ENCODE measurements at places on chromosomes 7 and 10.

GRCh38 chr7:1810521-1810920, 140.4 kb downstream of the ELFN1 start:
- no peak for DNase-seq

DNA sequence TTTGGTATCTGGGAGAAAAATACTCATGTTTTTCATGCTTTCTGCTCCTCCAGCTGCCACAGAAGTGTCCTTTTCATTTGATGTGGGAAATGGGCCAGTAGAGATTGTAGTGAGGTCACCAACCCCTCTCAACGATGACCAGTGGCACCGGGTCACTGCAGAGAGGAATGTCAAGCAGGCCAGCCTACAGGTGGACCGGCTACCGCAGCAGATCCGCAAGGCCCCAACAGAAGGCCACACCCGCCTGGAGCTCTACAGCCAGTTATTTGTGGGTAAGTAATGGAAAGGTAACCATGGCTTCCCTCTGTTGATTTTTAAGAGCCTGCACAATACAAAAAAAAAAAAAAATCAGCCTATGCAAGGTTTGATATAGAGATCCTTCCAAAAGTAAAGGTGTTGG, 443.1 kb upstream of the C7orf33 start:
- DNase-seq = no peak

GRCh38 chr10:103890194-103890658, 27.8 kb downstream of the STN1 start:
- DNase-seq = no peak

DNA sequence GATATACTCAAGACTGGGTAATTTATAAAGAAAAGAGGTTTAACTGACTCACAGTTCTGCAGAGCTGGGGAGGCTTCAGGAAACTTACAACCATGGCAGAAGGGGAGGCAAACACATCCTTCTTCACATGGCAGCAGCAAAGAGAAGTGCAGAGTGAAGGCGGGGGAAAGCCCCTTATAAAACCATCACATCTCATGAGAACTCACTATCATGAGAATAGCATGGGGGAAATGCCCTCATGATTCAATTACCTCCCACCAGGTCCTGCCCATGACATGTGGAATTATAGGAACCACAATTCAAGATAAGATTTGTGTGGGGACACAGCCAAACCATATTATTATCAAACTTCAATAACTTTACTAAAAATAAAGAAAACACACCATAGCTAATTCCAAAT, 30.4 kb upstream of the JAZF1 start:
- no peak for DNase-seq

DNA sequence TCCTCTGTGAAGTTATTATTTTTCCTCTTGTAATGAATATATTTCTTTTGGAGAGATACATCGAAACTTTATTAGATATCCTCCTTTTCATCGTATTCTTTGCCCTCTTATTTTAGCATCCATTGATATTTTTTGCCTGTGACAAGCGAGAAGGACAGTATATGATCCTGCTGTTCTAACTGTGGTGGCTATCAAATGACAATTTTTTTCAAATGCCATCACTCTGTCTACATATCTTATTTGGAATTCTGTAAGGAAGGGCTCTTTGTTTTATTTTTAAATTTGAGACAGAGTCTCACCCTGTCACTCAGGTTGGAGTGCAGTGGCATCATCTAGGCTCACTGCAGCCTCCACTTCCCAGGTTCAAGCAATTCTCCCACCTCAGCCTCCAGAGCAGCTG, 128.5 kb downstream of the LYZL1 start:
- DNase-seq = no peak

GRCh38 chr7:101618207-101618839, 10.8 kb downstream of the MYL10 start:
- DNase-seq = no peak

DNA sequence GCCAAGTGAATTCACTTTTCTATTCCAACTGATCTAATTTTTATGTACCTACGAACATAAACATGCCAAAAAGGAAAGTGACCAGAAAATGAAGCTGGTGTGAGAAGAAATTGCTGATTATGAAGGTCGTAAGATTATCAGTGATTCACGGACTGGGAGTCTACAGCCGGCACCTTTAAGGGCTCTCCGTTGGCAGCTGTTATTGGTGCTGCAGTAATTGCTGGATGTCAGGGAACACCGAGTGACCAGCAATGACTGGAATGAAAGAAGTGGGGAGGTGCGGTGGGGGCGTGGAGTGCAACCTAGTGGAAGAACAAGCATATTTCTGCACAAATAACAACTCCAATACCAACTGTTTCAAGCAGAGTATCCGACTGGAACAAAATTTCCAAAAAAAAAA, 109.8 kb upstream of the TARP start:
- DNase-seq = no peak

DNA sequence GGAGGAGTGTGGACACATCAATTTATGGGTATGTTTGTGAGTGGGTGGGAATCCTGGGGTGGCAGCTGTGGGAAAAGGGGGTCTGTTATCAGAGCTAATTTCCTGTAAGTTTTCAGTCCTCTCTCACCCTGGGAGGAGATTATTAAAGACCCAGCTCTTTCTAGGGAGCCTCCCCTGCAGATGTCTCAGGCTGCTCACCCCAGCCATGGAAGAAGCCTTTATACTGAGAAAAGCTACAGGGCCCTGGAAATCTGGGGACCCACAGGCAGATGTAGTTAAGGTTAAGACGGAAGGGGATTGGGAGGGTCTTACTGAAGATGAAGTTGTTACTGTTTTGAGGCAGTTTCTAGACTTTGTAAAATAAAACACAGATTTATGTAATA, 4.6 kb downstream of the ZNF680 start:
- no peak for DNase-seq

DNA sequence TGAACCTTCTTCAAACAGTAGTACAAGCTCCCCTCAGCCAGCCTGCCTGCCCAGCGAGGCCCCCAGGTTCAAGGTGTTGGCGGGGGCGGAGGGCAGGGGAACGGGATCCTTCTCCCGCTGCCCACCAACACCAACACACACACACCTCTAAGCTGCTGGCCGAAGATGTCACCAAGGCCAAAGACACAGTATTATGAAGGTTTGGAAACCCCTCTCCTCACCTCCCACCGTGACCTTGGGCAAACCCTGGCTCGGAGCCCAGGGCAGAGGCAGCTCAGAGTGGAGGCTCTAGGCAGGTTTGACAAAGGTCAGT, 49.4 kb upstream of the GTF2IRD1 start:
- DNase-seq = no peak

GRCh38 chr10:15570738-15571339, 148.9 kb downstream of the ITGA8 start:
- DNase-seq = no peak

DNA sequence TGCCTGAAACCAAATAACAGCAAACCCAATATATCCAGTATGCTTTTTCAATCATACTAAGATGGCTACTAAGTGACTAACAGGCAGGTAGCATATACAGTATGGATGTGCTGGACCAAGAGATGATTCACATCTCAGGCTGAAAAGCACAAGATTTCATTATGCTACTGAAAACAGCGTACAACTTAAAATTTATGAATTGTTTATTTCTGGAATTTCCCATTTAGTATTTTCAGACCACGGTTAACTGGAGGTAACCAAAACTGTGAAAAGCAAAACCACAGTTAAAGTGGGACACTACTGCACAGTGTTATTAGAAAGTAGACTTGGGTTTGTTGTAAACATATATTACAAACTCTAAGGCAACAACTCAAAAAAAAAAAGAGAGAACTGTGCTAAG, 91.5 kb downstream of the KMT2C start:
- no peak for DNase-seq

GRCh38 chr10:241966-242643, 106.8 kb downstream of the ZMYND11 start:
- DNase-seq = no peak

DNA sequence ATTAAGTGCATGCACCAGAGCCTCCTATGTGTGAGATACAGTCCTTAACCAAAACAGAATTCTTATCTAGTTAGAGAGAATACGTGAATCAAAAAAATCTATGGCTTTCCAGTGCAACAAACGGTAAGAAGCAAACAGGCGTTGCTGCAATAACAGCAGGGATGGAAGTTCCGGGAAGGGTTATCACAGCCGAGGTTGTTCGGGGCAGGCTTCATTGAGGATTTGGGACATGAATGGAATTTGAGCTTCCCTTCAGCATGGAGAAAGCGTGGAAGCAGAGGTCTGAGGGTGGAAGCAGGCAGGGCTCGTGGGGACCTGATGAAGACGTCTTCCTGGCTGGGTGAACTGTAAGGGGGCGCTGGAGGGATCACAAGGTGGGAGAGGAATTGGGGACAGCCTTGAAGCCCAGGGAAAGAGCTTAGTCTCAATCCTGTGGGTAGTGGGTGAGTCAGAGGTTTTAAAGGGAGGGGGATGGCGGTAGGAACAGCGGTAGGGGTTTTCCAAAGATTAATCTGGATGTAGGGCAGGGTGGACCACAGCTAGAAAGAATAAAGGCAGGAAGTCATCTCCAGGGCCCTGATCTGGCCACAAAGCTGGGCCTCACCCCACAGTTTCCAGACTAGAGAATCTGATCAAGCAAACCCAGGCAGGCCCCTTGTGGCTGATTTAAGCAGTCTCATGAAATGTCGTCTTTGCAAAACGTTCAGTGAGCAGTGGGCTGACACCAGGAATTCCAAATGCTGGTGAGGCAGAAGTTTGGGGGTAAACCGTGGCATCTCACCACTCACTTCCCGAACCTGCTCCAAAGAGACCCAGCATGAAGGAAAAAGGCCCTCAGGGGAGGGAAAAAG, 65.1 kb downstream of the CALML3 start:
- no peak for DNase-seq

GRCh38 chr7:5693529-5693928, 87.9 kb downstream of the RNF216 start:
- DNase-seq = no peak

GRCh38 chr7:106818736-106819135, 46.3 kb upstream of the PIK3CG start:
- no peak for DNase-seq

DNA sequence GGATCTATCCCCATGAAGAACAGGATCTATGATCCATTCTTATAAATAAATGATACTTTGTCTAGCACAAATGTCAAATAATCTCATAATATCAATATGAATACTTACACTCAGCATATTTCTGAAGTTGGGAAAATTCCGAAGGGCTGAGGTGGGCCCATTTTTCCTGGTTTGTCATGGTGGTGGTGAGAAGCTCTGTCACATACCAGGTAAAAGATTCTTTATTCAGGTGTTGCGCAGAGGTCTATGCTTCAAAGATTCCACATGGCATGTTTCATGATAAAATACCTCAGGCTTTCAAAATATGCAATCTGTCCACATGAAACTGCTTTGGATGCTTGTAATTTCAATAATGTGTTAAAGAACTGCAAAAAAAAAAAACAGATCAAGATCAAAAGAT, 61.5 kb downstream of the DGKB start:
- no peak for DNase-seq

DNA sequence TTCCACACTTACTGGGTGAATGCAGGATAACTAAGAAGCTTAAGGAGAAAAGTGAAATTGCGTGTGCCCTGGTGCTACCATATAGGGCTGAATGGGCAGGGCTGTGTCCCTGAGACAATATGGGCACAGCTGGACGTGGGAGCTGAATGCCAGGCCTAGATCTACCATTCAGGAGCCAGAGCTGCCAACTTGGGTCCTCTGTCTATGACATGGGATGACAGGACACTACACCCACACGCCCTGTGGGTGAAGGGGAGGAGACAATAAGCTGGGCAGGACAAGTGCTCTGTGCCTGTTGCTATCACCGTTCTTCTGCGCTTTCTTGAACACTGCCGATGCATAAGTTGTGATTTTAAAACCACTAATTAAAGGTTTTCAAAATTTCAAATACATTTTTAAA, 293.9 kb downstream of the TNS3 start:
- no peak for DNase-seq

DNA sequence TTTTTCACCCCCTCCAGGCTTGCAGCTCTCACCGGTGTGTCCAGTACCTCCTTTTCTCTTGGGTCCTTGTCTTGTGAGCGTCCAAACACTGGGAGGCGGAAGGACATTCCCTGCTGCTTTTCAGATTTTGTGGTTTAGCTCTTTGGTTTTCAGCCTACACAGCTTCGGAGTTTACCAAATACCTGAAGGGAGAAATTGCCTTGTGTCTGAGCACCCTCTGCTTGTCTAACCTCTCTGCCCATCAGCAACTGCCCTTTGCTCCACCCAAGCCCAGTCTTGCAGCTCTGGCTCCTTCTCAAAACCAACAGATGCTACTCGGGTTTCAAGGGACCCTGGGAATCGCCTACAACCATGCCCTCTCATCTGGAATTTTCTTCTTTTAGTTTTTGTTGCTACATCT, 519.1 kb upstream of the IGFBP3 start:
- DNase-seq = no peak

DNA sequence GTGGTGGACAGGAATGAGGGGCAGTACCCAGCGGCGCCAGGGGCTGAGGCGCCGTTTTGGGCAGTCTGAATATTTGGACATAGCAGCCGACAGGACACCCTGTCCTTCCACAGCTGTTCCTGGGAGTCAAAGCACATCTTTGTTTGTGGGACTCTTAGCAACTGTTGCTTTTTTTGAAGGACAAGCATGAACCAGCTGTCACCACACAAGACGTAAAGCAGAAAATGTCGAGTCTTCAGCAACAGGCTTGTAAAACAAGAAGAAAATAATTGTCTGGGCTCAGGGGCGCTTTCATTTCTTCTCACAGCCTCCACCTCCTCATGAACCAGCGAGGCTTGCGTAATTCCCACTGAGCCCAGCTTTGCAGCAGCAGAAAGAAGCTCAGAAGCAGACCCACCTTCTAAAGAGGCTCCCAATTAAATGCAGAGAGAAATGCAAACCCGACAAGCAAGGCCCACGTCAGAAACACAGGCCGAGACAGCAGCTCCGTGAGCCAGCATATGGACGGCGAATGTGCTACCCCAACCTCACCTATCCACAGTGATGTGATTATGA, 68.9 kb upstream of the DNAAF5 start:
- no peak for DNase-seq

- peak; percentile 55 for DNase-seq
Observed at GRCh38 chr7:74449809-74450397, 3.8 kb upstream of the GTF2IRD1 start.

- DNase-seq = no peak
Observed at GRCh38 chr7:128437426-128438332, 18.0 kb upstream of the HILPDA start.

- no peak for DNase-seq
Observed at GRCh38 chr7:108985037-108985436, 415.4 kb downstream of the DNAJB9 start.

DNA sequence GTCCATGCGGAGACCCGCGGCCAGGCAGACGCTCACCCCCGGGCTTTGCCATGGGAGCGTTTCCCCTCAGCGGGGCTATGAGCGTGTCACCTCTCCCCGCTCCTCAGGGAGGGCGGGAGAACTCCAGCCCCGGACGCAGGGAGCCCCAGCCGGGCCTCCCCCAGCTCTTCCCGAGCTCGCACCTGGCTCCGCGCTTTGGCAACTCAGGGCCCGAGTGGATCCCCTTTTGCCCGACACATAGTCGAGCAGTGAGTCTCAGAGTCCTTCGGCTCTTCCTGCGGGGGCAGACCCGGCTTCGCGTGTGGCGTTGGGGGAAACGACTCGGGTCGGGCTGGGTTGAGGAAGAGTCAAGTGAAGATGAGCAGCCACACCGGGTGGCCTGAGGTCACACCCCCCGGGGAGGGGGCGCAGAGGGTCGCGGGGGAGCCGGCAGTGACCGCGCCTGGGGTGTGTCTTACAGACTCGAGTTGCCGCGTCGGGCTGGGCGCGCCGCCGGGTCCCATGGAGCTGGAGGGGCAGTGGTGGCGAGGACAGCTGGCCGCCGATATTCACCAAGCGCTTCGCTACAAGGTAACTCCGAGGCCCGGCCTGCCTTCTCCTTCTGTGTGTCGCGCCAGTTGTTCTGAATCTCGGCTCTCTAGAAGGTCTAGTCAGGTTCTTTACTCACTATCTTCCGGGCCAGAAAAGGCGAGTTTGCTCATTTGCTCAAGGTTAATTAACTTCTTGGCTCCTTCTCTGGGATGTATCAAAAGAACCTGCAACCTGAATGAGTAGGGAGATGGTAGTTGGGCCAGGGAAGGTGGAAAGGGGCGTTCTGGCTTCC, 721 bp downstream of the CCNJ start:
- peak; percentile 23 for DNase-seq
